Renal cortex interstitium (tissue), 15 donors: ENCODE measurements at places on chromosomes 12 and 14. TPM values are rescaled to one million over a fixed set of nuclear protein-coding genes. Genes with fewer than 3 reads are reported as not detected.

The DLK1 gene
- polyA plus RNA-seq = 9.8 TPM

The SLC25A21 gene
- polyA plus RNA-seq = 4.2 TPM

The CINP gene
- polyA plus RNA-seq = 35.6 TPM

The LRRC9 gene
- polyA plus RNA-seq = 1.1 TPM

The PLEK2 gene
- polyA plus RNA-seq = 3.0 TPM

The LBHD2 gene
- polyA plus RNA-seq = not detected

The EXOC3L4 gene
- polyA plus RNA-seq = 4.5 TPM

The TROAP gene
- 27.4 TPM for polyA plus RNA-seq

The HCAR1 gene
- polyA plus RNA-seq = 2.7 TPM

The OR11H12 gene
- polyA plus RNA-seq = not detected

The LALBA gene
- polyA plus RNA-seq = not detected

The PLEKHD1 gene
- polyA plus RNA-seq = 4.4 TPM

The CCNT1 gene
- 32.4 TPM for polyA plus RNA-seq

The KRT79 gene
- polyA plus RNA-seq = not detected

The CLEC4C gene
- polyA plus RNA-seq = 0.15 TPM
